Stimulated activated CD8-positive, alpha-beta memory T cell treated with anti-CD3 and anti-CD28 coated beads, Interleukin-15, amount 100 ng/mL, for 4 hours (primary cell): ENCODE measurements at places on chromosomes 2 and 18.

DNA sequence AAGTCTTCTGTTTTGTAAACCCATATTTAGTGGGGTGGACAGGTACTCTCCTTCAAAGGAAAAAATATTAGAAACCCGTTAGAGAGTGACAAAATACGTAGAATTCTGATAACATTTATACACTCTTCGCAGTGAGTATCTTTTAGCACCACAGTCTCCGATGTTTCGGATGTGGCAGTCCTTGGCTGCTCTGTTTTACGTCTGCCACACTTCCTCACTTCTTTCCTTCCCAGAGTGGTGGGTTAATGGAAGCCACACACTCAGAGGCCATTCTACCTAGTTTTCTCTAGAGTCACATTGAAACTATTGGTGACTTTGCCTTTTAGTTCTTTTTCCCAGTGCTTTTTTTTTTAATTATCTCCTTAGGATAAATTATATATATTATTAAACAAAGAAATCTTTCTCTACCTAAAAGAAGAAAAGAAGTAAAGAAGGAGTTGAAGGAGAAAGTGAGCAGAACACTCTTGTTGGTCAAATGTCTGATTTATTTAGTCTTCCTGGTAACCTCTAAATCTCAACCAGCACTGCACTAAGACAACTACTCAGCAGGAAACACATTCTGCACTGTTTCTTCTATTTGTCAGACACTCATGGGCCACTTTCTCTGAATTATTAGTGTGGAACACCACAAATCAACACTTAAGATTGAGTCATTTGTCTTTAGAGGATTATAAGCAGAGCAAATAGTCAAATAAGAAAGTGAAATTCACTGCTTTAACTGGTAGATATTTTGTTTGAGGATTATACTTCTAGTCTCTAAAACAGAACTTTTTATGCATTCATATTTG lies 451.3 kb upstream of the TMEFF2 start:
- no peak for DNase-seq

GRCh38 chr2:86661333-86661732 lies 37.7 kb upstream of the RNF103 start:
- DNase-seq: no peak

DNA sequence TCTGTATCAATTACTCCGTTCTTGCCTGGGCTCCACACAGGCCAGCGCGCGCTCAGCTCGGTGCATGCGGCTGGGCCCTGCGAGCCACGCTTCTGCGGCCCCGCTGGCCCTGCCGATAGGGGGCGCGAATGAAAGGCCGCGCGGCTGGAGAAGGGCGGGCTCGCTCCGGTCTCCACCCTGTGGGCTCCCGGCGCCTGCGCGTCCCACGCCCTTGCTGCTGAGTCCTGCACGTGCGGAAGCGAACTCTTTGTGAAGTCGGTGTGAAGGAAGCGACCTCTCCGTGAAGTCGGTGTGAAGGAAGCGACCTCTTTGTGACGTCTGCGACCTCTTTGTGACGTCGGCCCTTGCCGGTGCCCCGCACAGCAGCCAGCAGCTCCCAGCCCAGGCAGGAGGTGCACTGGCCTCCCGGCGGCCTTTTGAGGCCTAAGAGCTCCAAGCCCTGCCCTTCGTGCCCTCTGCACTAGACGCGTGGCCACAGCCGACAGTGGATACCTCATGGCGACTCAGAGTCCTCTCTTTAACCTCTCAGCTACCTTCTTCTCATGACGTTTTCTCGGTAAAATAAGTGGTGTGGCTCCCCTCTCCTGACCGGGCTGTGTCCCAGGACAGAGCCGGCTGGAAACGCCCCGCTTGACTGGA lies 391.9 kb upstream of the RAB6C start:
- no peak for DNase-seq

DNA sequence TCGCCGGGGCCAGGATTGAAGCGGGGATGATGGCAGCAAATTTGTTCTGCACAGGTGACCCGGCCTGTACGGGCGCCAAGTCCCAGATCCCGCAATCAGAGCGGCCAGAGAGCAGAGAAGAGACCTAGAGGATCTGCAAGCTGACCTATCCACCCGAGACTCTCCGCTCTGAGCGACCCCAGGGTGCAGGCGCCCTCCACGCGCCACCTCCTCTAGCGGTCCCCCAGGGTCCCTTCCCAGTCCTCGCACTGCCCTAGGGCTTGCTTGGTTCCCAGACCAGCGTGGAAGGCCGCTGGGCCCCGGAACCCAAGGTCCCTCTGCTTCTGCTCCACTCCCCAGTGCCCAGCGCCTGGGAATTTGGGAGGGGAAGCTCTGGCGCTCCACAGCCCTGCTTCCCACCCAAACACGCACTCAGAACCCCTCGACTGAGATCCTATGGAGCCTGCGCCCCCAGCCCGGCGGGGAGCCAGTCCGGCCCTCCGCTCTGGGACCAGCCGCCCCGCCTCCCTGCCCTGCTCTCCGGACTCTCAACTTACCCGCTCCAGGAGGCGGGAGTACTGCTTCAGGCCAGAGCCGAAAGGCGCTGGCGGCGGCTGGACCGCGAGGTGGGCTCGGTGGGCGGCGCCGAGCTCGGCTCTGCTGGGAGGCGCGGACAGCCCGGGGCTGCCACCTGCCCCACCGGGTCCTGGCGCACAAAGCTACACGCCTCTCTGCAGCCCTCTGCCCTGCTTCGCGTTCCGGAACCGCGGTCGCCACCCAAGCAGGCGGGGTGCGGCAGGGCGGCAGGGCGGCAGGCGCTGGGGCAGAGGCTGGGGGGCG lies 3.0 kb upstream of the SIX3 start:
- no peak for DNase-seq

DNA sequence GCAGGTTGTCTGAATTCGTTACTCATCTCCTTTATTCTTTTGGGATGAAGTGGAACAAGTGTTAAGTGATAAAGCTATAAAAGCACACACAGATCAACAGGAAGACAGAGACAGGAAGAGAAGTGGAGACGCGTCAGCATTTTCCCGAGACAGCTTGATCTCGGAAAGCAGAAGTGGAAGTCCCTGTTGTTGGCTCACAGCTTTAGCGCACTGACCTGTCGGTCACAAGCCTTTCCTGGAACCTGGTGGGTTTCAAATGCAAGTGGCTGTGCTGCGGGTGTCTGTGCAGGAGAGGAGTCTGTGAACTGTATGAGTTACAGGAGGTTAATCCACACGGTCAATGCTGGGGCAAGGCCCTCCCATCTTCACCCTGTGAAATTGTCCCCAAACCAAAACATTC lies 116.6 kb upstream of the PELI1 start:
- no peak for DNase-seq
